ENCODE measurements at places on chromosomes 3 and 15. TPM values are rescaled to one million over a fixed set of nuclear protein-coding genes. Genes with fewer than 3 reads are reported as not detected.

Gene LOXL1
- total RNA-seq, result 7.6 TPM

Gene STAC
- 39.6 TPM for total RNA-seq

DNA sequence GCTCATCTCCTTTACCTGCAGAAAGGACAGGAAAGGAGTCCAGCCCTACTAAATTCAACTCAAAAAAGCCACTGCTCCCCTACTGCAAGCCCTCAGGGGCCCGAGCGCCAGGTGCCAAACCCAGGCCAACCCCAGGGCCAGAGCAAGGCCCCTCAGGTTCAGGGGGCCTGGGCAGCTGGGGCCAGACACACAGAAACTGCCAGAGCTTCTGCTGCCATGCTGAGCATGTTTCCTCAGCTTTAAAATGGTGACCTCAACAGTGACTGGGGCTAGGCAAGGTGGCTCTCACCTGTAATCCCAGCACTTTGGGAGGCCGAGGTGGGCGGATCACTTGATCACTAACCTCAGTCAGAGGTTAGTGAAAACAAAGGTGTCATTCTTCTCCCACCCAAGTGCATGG is 38.8 kb downstream of the KLHL25 start:
- no peaks in the 10 kb centered on the region for H3K36me3 ChIP-seq
- DNase-seq, result peak; percentile 42
- no peak overlapping the region for H3K27ac ChIP-seq
- H3K27me3 ChIP-seq, result no peaks in the 10 kb centered on the region
- no peak overlapping the region for H3K4me3 ChIP-seq
- H3K4me1 ChIP-seq, result no peaks in the 10 kb centered on the region

DNA sequence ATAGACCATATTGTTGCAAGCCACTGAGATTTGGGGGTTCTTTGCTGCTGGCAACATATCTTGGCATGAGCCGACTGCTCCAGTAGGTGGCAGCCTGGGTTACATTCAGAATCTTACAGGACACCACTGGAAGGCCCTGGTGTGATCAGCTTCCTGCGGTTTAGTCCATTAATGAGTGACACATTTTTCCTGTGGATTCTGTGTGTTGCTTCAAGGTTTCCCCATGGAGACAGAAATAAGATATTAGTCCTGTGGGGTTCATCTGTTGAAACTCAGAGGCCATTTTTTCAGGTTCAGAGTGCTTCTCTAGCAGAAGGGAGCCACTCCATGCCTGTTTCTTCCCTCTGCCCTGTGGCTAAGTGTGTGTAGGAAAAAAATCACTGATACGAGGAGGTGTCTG is 116.2 kb downstream of the MFSD1 start:
- DNase-seq, result no peak
- no peak overlapping the region for H3K27ac ChIP-seq
- H3K4me3 ChIP-seq, result no peak overlapping the region
- no peaks in the 10 kb centered on the region for H3K36me3 ChIP-seq
- H3K27me3 ChIP-seq, result no peaks in the 10 kb centered on the region
- no peaks in the 10 kb centered on the region for H3K4me1 ChIP-seq

GRCh38 chr3:95197661-95198060 is 1134.8 kb downstream of the NSUN3 start:
- no peaks in the 10 kb centered on the region for H3K27me3 ChIP-seq
- no peak overlapping the region for H3K4me3 ChIP-seq
- no peak overlapping the region for H3K27ac ChIP-seq
- H3K4me1 ChIP-seq, result no peaks in the 10 kb centered on the region
- no peak for DNase-seq

Gene P2RY12
- 1.7 TPM for total RNA-seq

- H3K27me3 ChIP-seq, result no peaks in the 10 kb centered on the region
- H3K4me3 ChIP-seq, result no peak overlapping the region
- no peaks in the 10 kb centered on the region for H3K4me1 ChIP-seq
Observed at GRCh38 chr3:133192363-133192945, 154.3 kb downstream of the TMEM108 start.

DNA sequence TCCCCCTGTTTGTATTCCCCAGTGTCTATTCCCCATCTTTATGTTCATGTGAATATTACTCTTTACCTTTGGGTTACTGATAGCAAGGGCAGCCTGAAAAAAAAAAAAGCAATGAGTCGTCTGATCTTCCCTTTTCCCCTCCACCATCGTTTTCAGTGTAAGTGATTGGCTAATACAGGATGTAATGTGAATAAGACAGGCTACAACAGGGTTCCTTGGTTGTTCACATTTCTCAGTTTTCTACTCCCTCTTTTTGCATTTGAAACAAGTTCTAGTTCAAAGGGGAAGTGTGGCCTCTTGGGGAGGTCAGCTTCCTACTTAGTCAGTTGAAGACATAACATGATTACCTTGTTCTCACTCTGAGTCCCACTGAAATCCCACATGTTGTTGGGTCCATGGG is 278.0 kb upstream of the TRIM42 start:
- no peak for DNase-seq
- H3K4me1 ChIP-seq, result no peaks in the 10 kb centered on the region
- no peaks in the 10 kb centered on the region for H3K27me3 ChIP-seq
- no peak overlapping the region for H3K4me3 ChIP-seq

DNA sequence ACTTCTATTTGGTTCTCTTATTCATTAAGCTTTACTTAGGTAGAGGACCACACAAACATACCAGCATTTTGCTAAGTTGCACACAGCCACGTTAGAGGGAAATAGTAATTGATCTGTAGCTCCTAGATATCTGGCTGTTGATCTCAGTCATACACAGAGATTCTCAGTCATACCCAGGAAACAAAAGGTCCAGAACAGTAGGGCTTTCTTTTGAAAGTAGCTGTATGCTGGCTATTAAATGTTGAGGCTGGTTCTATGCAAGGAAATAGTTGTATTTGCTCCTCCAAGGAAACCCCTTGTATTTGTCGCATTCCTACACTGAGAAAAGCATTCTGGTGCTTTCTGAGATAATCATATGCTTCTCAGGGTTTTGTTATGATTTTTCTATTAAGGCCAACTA is 523.8 kb downstream of the SOX2 start:
- no peak overlapping the region for H3K27ac ChIP-seq
- H3K4me3 ChIP-seq, result no peak overlapping the region
- no peaks in the 10 kb centered on the region for H3K4me1 ChIP-seq
- no peaks in the 10 kb centered on the region for H3K27me3 ChIP-seq
- DNase-seq, result no peak

DNA sequence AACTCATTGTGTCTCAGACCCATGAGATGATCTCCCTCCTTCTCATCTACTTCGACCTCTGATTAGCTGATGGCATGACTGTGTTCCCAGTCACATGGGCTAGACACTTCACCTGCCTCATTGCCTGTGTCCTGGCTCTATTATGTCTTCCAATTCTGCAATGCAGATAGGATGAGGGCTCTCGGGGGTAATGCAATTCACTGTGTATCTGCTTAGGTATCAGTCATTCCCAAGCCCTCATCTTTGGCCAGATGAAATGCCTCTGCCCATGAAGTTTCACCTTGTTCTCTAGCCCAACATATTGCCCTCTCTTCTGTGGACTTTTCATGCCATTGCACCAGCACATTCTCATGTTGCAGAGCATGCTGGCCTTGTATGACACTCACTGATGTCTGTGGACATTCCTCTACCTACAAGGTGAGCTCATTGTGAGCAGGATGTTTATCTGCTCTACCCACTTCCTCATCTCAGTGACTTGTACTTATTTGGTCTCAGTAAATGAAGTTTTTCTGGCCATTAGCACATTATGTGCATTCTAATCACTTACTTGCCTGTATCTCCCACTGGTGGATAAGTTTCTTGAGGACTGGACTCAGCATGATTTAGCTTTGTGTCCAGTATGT is 32.3 kb downstream of the MOBP start:
- no peaks in the 10 kb centered on the region for H3K36me3 ChIP-seq
- H3K4me1 ChIP-seq, result no peaks in the 10 kb centered on the region
- no peak overlapping the region for H3K27ac ChIP-seq
